ENCODE measurements at places on chromosomes 1 and 21.
A peak's percentile ranks its signal among the peaks of the same experiment; 100 is the strongest.

DNA sequence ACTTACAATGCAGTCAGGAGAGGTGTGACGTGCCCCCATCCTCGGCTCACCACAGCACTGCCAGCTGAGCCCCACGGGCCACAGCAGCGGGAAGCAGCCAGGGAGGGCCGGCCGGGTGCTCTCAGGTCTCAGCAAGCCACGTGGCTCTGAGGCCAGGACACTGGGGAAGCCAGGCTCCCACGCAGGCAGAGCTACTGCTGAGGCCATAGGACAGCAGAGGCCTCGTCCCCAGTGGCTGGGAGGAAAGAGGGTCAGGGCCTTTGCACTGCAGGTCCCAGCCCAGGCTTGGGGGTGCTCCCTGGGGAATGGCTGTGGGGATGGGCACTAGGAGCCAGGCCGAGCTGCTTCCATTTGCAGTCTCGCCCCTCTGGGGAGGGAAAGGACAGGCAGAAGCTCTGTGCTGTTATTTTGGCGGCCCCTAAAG lies 5.8 kb downstream of the LRRC47 start:
- no peak for DNase-seq

DNA sequence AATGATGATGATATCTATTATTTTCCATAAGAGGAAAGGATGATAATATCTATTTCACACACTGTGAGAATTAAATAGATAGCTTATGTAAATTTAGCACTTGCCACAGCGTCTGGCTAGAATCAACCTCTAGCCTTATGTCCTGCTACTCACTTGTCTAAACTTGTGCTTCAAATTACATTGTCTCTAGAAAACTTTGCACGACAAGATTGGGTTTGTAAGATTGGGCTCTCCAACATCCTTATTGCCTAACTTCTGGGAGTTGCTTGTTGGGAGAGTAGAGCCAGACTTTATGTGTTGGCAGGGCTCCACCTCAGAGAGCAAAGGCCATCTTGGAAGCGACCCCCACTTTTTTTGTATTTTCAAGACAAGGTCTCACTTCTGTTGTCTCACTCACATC lies 50.0 kb upstream of the POGK start:
- peak; percentile 34 for DNase-seq

DNA sequence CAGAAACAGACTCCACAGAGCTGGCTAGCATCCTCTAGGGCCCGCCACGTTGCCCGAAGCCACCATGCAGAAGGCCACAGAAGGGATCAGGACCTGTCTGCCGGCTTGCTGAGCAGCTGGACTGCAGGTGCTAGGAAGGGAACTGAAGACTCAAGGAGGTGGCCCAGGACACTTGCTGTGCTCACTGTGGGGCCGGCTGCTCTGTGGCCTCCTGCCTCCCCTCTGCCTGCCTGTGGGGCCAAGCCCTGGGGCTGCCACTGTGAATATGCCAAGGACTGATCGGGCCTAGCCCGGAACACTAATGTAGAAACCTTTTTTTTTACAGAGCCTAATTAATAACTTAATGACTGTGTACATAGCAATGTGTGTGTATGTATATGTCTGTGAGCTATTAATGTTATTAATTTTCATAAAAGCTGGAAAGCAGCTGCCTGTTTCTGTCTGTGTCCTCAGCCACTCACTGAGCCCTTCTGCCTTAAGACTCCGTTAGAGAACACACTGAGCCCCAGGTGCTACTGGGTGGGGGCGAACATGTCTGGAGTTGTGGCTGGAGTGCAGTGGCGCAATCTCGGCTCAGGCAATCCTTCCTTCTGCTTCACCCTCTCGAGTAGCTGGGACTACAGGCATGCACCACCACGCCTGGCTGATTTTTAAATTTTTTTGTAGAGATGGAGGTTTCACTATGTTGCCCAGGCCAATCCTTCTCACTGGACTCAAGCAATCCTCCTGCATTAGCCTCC lies 14.8 kb downstream of the MFSD2A start:
- DNase-seq, result peak; percentile 84

DNA sequence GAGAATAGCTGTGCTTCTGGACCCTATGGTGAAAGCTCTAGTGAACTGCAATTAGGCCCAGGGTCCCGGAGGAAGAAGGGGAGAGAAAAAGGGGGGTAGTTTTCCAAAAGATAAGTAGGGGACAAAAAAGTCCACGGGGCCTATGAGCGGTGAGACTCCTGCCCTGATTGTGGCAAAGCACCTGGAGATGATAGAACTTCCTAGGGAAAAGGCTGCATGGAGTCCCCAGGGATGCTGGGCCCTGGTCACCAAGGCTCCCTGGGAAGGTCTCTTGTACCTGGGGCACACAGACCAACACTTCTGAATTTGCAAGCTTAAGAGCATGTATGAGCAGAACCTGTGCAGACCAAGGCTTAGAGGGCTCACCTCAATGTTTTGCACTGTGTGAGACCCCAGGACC lies 5.4 kb upstream of the SHISA4 start:
- DNase-seq, result no peak

DNA sequence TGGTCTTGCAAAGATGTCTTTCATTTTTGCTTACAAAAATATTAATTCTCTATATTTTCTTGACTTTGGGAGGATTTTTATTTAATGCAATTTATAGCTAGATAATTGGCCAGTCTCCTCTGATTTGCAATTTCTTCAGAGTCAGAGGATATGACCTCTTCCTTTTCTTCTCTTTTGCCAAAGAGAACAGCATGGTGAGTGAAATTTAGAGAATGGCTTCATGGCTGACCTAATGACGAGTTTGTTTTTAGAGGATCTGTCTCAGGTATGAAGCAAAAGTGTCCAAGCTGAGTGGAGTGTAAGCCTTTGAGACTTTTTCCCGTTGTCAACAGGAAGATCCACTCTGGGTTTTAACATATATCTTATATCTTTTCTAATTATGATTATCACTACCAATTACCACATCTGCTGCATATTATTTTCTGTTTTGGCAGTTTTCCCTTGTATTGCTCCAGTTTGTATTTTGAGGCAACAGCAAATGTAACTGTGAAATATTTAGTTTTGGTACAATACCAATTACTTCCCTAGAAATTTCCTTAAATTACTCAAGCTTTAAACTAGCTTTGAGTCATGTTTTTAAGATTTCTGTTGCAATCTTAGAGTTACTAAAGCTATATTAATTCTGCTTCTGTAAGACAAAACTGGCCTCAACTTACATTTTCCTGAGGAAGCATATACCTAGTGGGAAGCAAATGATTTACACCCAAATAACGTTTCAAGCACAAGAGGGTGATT lies 332.8 kb upstream of the ZRANB2 start:
- DNase-seq, result no peak

- no peak for DNase-seq
Observed at GRCh38 chr1:118110580-118110979, 74.4 kb downstream of the SPAG17 start.

- DNase-seq, result no peak
Observed at GRCh38 chr1:29396438-29397255, 160.3 kb downstream of the PTPRU start.

DNA sequence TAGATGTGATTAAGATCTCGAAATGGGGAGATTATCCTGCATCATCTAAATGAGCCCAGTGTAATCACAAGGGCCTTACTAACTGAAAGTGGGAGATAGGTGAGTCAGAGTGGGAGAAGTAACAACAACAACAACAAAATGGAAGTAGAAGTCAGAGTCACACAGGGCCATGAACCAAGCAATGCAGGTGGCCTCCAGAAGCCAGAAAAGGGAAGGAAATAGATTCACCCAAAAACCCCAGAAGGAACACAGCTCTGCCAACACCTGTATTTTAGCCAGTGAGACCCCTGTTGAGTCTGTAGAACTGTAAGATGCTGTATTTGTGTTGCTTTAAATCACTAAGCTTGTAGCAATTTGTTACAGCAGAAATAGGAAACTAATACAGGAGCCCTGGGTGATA lies 4.1 kb downstream of the TAGLN2 start:
- DNase-seq, result no peak

- DNase-seq, result no peak
Observed at GRCh38 chr1:216785737-216786136, 62.5 kb upstream of the ESRRG start.

DNA sequence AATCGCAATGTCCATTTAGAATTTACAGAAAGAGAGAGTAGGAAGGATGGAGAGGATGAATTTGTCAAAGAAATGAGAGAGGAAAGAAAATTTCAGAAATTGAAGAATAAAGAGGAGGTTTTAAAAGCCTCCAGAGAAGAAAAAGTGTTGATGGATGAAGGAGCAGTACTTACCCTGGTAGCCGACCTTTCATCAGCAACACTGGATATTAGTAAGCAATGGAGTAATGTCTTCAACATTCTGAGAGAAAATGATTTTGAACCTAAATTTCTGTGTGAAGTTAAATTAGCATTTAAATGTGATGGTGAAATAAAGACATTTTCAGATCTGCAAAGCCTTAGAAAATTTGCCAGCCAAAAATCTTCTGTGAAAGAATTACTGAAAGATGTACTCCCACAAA lies 12.5 kb downstream of the L1TD1 start:
- DNase-seq, result no peak

- no peak for DNase-seq
Observed at GRCh38 chr1:1208713-1209433, 2.5 kb upstream of the TNFRSF18 start.

GRCh38 chr1:118931876-118932275 lies 56.3 kb downstream of the TBX15 start:
- no peak for DNase-seq

DNA sequence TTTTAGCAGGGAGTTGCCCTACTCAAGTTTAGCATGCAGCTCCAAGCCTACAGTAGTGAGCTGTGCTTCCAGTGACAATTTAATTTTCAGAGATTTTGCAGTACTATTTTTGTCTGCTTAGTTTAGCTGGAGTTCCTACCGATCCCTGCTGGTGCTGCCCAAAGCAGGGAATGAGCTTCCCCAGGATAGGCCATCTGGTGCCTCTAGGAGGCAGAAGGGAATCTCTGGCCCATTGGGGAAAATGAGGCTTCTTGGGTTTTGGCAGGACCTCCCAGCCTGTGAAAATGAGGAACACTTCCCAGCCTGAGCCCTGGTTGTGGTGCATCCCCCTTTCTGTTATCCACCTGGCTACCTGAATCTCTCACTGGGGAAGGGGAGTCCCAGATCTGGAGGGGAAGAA lies 149.2 kb downstream of the RASAL2 start:
- no peak for DNase-seq

- DNase-seq, result no peak
Observed at GRCh38 chr1:30195424-30196134, 527.8 kb downstream of the MATN1 start.

- DNase-seq, result no peak
Observed at GRCh38 chr1:203055161-203055799, 29.0 kb downstream of the PPFIA4 start.
